Motor neuron (in vitro differentiated cells): ENCODE measurements at places on chromosomes 2 and 18. TPM values are rescaled to one million over a fixed set of nuclear protein-coding genes. Genes with fewer than 3 reads are reported as not detected.

NCKAP5 gene
- 16.2 and 16.7 TPM in 2 replicates for total RNA-seq

BCL11A gene
- total RNA-seq = 131 TPM in 2 replicates

MERTK gene
- 2.3 and 2.9 TPM in 2 replicates for total RNA-seq

CCDC74B gene
- total RNA-seq = 4.0 and 5.9 TPM in 2 replicates

NT5C1B gene
- total RNA-seq = 0.11 and 0.38 TPM in 2 replicates

HAAO gene
- 1.5 and 4.1 TPM in 2 replicates for total RNA-seq

INPP5D gene
- total RNA-seq = 5.8 and 5.9 TPM in 2 replicates
